NCI-H146 (cell line): ENCODE measurements at places on chromosomes 3 and 15.

- peak; percentile 49 for DNase-seq
Measured at GRCh38 chr3:632571-633170, 436.1 kb downstream of the CHL1 start.

DNA sequence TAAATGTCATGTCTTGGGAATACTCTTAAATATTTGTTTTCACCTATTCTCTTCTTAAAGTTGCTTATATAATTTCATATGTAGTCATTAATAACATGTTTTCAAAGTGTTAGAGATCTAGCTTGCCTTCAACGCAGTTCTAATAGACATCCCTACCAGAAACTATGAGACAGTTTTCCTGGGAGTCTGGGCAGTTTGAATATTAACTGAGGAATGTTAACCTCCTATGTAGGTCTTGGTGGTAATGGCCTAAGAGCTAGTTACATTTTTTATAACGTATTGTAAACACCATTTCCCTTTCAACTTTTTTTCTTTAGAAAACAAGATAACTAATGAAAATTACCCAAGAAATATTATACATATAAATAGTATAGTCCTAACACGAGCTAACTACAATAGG, 328.2 kb downstream of the TIGIT start:
- DNase-seq = no peak

DNA sequence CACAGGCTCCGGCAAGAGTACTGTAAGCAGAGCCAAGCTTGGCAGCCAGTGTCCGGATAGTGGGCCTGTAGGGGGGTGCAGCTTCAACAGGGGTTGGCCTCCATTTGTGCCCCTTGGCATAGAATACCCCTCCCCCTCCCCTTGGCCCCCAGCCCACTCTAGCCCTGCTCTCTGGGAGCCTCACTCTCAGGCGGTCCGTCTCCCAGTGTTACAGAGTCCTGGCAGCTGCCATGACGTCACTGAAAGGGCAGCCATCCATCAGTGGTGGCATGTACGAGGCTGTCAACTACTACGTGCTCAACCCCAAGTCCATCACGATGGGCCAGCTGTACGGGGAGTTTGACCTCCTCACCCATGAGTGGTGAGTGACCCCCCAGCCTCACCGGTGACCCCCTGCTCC, 50.4 kb downstream of the DNAH1 start:
- DNase-seq = no peak

DNA sequence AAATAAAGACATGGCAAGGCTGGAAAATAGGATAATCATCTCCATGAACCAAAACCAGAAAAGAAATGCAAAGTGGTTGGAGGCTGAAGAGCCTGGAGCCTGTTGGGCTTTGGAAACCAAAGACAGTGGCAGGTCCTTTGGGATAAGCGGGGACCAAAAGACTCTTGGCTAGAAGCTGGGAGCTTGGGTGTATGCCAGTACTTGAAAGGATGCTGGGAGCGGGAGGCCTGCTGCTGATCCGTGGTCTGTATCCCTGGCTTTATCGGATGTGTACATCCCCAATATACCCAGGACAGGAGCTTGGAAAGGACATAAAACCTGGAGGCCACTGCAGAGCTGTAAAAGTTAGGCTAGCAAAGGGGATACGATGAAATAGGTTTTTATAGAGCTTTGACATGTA, 1.3 kb upstream of the CHRNB4 start:
- no peak for DNase-seq

- peak; percentile 2 for DNase-seq
Measured at GRCh38 chr3:46496746-46497555, 825 bp upstream of the RTP3 start.

- peak; percentile 32 for DNase-seq
Measured at GRCh38 chr3:182644013-182644412, 149.3 kb upstream of the ATP11B start.

GRCh38 chr15:95848126-95848525, 482.4 kb upstream of the NR2F2 start:
- DNase-seq = no peak

- DNase-seq = no peak
Measured at GRCh38 chr15:92596623-92597022, 59.0 kb downstream of the FAM174B start.

GRCh38 chr3:101685870-101686307, 629 bp downstream of the RPL24 start:
- DNase-seq = no peak

GRCh38 chr3:188749010-188749617, 422.7 kb upstream of the TPRG1 start:
- peak; percentile 23 for DNase-seq

- no peak for DNase-seq
Measured at GRCh38 chr3:50605901-50606326, 5.7 kb downstream of the CISH start.

DNA sequence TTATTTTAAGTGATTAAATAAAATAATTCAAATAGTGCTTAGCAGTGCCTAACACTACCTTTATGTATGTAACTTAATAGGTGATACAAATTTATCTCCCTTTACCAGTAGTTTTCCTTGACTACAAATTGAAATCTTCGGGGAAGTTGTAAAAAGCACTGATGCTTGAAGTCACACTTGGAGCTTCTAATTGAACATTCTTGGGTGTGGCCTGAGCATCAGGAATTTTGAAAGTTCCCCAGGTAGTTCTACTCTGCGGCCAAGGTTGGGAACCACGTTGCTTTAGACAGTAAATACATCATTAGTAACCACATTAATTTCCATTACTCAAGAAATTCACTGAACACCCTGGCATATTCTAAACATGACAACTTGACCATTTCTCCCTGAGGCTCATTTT, 351.4 kb downstream of the CNTN6 start:
- DNase-seq = no peak

- DNase-seq = no peak
Measured at GRCh38 chr3:141242377-141243092, 10.9 kb downstream of the PXYLP1 start.

DNA sequence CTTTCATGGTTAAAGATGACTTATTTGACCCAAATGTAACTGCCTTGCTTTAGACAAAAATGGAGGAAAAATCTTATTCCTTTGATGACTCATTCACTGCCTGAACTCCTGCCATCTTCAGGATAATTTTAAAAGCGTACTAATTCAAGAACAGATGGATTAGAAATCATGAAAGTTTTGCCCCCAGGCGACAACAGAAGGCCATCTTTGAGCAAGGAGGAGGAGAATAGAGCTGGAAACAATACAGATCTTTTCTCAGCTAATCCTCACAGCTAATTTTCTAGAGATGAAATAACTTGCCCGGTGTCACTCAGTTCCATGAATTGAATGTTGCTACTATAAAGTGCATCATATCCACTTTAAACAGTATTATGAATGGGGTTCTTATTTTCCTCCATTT, 324.7 kb upstream of the RARB start:
- no peak for DNase-seq

GRCh38 chr3:185342459-185343174, 20.3 kb upstream of the MAP3K13 start:
- no peak for DNase-seq

DNA sequence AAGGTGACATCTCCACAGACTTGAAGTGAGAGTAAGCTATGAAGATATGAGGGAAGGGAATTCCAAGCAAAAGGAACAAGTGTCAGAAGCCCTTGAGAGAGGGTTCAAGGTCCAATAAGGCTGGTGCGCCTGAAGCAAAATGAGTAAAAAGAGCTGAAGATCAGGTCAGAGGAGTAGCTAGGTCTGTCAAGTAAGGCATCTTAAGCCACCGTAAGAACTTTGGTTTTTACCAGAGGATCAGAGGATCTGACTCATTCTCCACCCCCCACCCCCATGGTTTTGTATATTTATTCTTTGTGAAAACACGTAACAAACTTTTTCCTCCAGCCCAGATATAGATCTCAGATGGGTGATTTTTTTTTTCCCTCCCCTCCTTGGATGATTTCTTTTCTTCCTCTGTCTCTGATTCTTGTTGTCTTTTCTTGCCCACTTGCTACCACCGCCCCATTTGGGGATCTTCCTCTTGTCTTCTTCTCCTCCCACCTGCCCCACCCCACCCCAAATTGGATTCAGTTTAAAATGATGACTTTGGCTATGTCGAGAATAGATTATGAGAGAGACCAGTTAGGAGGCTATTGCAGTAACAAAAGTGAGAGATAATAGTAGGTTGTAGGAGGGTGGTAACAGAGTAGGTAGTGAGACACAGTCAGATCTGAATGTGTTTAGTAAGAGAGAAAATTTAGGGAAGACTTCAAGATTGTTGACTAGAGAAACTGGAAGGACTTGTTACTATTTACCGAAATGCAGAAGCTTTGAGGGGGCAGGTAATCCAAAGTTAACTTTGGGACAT, 6.1 kb downstream of the TRMT10C start:
- DNase-seq = no peak

DNA sequence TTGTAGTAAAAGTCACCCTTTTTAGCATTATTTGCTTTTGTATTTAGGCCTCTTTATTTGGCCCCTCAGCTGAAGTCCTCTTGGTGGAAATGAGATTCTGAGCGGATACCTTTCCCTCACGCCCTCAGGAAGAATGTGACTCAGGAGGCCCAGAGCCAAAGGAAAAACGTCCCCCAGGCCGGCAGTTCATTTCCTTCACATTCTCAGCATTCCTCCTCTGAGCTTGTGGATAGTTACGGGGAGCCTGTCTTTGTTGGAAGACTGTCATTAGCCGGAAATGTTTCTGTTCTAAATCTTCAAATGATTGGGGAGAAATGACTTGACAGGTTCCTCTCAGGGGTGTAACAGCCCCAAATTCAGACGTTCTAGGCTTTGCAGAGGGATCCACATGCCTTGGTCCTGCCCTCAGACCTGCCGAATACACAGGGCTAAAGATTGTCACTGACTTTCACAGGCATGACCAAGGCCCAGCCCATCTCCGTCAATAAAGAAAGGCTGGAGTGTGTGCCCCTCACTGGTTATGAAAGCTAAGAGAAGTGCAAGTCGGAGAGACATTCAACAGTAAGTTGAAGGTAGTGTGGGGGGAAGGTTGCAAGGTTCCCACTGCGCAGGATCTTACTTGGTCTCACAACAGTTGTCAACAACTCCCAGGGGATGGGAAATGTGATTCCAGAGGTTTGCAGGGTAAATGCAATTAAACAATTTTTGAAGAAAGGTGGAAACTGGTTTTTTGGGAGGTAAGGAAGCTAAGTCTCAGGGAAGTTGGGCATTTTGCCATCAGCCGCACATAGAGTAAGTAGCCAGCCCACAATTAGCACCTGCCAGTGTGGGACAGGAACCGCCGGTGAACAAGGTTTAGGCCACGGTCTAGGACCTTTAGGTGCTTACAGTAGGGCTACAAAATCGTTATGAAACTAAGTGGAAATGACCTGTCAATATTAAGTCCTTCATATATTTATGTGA, 39.7 kb upstream of the MYZAP start:
- no peak for DNase-seq

DNA sequence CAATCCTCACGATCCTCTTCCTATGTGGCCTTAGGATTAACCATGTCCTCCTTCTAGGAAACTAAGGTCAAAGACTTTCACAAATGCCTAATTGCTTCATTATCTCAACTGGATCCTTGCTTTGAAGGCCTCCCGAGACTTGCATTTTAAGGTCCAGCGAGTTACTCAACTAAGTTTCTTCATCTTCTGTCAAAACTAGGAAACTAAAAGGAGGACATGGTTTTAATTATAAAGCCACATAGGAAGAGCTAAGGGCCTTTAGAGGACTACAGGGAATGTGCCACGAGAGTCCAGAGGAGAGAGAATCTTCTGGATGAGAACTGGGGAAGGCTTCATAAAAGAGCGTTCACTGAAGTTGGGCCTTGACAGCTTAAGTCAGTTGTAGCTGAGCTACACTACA, 87.8 kb upstream of the LPP start:
- DNase-seq = no peak

DNA sequence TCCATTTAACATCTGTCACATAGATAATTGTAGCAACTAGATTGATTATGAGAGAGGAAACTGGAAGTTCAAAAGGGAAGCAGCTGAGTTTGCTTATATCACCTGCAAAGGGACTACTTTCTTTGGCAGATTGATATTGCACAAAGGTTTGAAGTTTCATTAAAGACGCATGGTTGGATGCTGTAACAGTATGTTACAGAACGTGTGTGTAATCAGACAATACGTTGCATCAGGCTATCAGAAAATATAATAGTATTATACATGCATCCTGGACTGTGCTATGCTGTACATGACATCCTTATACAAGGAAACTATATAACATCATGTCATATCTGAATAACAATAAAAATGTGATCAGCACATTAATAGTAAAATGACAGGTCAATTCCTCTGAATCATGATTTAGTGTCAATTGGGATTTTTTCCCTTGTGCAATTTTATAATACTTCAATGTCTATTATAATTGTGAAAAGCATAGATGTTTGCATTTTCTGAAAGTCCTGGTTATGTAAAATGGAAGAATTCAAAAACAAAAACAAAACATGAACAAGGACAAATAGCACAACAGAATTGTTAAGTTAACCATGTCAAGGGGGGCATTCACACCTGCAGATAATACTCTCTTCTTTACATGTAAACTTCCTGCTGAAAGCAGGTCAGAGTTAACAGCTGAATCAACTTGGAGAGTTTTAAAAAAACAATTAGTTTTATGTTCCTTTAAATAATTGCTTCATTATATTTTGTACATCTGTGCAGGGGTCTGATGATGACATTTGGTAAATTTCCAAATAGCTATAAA, 283.2 kb upstream of the KCNH8 start:
- DNase-seq = peak; percentile 59

GRCh38 chr3:183099838-183100204, 525 bp upstream of the MCCC1 start:
- no peak for DNase-seq

DNA sequence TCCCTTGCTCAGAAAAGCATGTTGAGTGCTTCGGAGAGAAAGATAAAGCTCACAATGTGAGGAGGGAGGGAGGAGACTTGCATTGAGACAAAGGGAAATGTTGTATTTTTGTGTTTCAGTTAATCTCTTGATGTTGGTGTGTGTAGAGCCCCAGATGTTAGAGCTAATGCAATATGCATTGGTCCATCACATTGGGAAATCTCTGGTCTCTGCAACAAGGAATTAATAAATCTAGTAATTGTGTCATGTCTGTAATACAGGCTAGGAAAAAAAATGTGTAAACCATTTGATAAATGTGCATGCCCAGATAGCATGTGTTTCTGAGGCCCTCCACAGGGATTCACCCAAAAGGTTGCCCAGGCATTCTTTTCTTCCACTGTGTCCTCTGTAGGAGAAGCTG, 230.4 kb upstream of the KCNH8 start:
- DNase-seq = peak; percentile 35

DNA sequence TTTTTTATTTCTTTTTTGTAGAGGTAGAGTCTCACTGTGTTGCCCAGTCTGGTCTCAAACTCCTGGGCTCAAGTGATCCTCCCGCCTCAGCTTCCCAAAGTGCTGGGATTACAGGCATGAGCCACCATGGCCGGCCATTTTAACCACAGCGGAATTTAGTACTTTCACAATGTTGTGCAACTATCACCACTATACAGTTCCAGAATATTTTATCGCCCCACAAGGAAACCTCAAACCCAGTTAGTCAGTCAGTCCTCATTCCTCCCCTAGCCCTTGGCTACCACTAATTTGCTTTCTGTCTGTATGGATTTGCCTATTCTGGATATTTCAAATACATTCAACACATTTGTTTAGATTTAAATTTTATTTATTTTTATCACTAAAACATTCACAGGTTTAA, 15.5 kb upstream of the HOMER2 start:
- DNase-seq = no peak

GRCh38 chr3:132800958-132801357, 78.7 kb upstream of the NPHP3 start:
- no peak for DNase-seq
